ENCODE measurements at places on chromosomes 6 and 20. TPM values are rescaled to one million over a fixed set of nuclear protein-coding genes. Genes with fewer than 3 reads are reported as not detected.
A peak's percentile ranks its signal among the peaks of the same experiment; 100 is the strongest.

- H3K4me1 ChIP-seq, result peaks cover 17% of the 10 kb centered on the region
- H3K4me3 ChIP-seq, result no peak overlapping the region
- H3K36me3 ChIP-seq, result no peaks in the 10 kb centered on the region
- no peaks in the 10 kb centered on the region for H3K27me3 ChIP-seq
Observed at GRCh38 chr6:72669324-72669723, 47.5 kb downstream of the KCNQ5 start.

GRCh38 chr20:45279992-45280391 lies 25.6 kb upstream of the SLPI start:
- DNase-seq, result no peak
- peaks cover 35% of the 10 kb centered on the region for H3K27me3 ChIP-seq
- H3K27ac ChIP-seq, result no peak overlapping the region
- H3K36me3 ChIP-seq, result no peaks in the 10 kb centered on the region

GRCh38 chr6:11736601-11737000 lies 42.0 kb downstream of the ADTRP start:
- no peak overlapping the region for H3K27ac ChIP-seq
- H3K4me3 ChIP-seq, result no peak overlapping the region
- peaks cover 73% of the 10 kb centered on the region for H3K4me1 ChIP-seq
- H3K36me3 ChIP-seq, result peaks cover 8% of the 10 kb centered on the region
- no peak for DNase-seq
- H3K27me3 ChIP-seq, result no peaks in the 10 kb centered on the region

- H3K36me3 ChIP-seq, result no peaks in the 10 kb centered on the region
- peaks cover 8% of the 10 kb centered on the region for H3K27me3 ChIP-seq
- no peak for DNase-seq
- no peak overlapping the region for H3K4me3 ChIP-seq
Observed at GRCh38 chr6:98636941-98637340, 197.4 kb upstream of the POU3F2 start.

GRCh38 chr20:33709398-33709797 lies 10.7 kb downstream of the PXMP4 start:
- DNase-seq, result peak; percentile 9
- no peak overlapping the region for H3K4me3 ChIP-seq
- no peaks in the 10 kb centered on the region for H3K27me3 ChIP-seq
- peaks cover 3% of the 10 kb centered on the region for H3K36me3 ChIP-seq

DNA sequence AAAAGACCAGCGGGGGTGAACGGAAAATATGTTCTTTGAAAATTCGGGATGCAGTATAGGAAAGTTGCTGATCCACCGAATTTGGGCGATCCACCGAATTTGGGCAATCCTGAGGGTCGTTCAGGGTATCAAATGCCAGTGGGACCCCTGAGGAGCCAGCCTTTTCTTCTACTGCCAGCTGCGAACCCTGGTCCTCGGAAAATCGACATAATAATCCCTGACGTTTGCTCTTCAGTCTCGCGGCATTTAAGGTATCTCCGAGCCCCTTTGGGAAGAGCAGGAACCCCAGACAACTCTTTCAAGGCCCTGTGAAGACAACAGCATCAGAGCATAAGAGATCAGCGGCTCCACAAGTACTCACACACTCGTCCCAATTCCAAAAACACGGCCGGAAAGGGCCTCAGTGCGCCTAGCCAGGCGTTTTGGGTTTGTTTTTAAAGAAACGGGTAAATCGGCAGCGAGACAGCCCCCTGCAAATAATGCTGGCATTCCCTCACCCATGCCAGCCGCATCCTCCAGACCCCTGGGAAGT lies 1.0 kb downstream of the SIM1 start:
- peak overlapping the region; percentile 43 for H3K27ac ChIP-seq
- H3K27me3 ChIP-seq, result peaks cover 92% of the 10 kb centered on the region
- peaks cover 12% of the 10 kb centered on the region for H3K36me3 ChIP-seq
- DNase-seq, result no peak
- H3K4me3 ChIP-seq, result no peak overlapping the region

DNA sequence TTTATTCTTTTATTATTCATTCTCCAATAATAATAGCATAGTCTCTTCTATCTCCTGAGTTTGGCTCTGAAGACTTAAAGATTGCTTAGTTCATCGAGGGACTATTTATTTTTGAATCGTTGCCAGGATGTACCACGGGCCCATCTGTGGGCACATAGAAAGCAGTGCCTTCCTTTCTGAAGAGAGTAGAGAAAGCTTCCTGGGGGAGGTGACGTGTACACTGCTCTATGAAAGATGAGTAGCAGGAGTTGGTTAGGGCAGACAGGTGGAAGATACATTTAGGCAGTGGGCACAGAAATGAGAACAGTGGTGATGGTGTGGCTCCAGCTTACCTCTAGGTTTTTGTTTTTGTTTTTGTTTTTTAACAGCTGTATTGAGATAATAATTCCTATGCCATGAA lies 98.4 kb downstream of the CDKAL1 start:
- peaks cover 4% of the 10 kb centered on the region for H3K36me3 ChIP-seq
- no peak overlapping the region for H3K27ac ChIP-seq
- no peaks in the 10 kb centered on the region for H3K27me3 ChIP-seq
- no peak for DNase-seq
- H3K4me1 ChIP-seq, result peaks cover 33% of the 10 kb centered on the region

GRCh38 chr6:127297502-127298070 lies 30.9 kb downstream of the RNF146 start:
- no peak for DNase-seq
- H3K36me3 ChIP-seq, result peaks cover 1% of the 10 kb centered on the region
- peaks cover 19% of the 10 kb centered on the region for H3K4me1 ChIP-seq
- H3K4me3 ChIP-seq, result no peak overlapping the region
- no peak overlapping the region for H3K27ac ChIP-seq

DNA sequence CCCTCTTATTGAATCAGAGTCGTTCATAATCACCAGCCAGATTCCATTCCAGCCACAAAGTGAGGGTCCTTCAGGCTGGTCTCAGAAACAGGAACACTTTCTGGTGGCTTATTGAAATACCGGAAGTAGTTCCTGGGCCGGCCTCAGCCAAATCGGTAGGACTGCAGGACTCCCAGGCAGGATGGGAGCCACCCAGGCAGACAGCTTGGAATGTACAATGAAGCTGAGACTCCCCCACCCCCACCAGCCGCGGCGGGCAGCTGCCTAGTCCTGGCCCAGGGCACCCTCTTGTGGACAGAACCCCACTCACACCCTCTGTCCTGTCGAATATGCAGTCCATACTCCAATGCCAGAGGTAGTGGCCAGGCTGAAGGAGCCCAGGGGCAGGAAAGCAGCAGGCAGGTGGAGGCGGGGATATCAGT lies 43.8 kb downstream of the MDFI start:
- no peaks in the 10 kb centered on the region for H3K36me3 ChIP-seq
- no peaks in the 10 kb centered on the region for H3K27me3 ChIP-seq
- H3K4me3 ChIP-seq, result peak overlapping the region; percentile 87
- peak; percentile 83 for DNase-seq

DNA sequence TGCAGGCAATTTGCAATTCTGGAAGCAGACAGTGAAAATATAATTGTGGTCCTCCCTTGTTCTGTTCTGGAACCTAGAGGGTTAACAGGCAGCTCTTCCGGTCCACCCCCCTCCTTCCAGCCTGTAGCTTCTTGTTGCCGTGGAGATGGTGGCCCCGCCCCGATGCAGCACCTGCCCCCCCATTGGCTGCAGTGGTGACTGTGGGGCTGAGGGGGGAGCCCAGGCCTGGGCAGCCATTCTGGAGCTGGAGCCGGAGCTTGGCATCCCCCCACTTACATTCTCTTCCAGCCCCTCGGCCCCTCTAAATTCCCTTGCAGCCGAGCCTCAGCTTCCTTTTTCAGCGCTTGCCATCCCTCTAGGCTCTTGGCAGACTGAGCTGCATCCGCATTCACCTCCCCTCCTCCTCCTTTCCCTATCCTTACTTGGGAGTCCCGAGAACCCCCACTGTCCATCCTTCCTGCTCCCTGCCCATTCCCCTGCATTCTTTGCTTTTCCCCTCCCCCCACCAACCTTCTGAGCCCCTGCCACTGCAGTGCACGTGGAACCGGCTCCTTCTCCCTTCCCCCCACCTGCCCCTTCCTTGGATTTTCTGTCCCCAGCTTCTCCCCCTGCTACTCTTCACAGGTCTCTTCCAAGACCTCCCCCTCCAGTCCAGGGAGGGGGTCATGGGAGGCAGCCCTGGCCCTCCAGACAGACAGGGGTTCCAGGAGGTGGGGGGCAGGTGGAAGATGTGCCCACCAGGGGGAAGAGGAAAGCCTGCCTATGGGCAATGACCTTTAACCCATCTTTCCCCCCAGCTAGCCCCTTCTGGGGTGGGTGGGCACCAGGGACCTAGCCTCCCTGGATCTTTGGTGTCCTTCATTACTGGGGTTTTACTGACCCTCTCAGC lies 11.4 kb downstream of the SYNGAP1 start:
- DNase-seq, result peak; percentile 83
- peaks cover 68% of the 10 kb centered on the region for H3K4me1 ChIP-seq
- H3K27me3 ChIP-seq, result no peaks in the 10 kb centered on the region
- H3K27ac ChIP-seq, result no peak overlapping the region

- H3K27ac ChIP-seq, result no peak overlapping the region
- H3K4me3 ChIP-seq, result no peak overlapping the region
- no peaks in the 10 kb centered on the region for H3K27me3 ChIP-seq
- peaks cover 17% of the 10 kb centered on the region for H3K4me1 ChIP-seq
Observed at GRCh38 chr20:57656821-57657534, 36.8 kb upstream of the ZBP1 start.

DNA sequence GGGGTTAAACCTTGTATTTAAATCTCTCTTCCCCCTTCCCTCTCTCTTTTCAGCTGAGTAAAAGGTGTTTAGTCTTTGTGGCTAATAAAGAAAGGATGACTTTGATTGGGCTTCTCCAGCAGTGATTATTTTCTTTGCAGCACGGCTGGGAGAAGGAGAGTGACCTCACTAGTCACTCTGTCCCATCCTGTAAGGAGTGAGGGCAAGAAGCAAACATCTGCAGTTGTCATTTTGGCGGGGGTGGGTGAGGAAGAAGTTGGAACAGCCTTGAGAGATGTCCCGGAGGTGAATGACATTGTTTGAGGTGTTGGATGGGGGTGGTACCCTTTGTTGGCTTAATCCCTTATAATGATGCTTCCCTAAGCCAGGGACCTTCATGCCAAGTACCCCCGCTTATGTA lies 223.6 kb downstream of the EYA2 start:
- no peak for DNase-seq
- no peaks in the 10 kb centered on the region for H3K4me1 ChIP-seq

- no peaks in the 10 kb centered on the region for H3K27me3 ChIP-seq
- DNase-seq, result no peak
- no peak overlapping the region for H3K4me3 ChIP-seq
- H3K36me3 ChIP-seq, result no peaks in the 10 kb centered on the region
Observed at GRCh38 chr6:43800298-43800623, 30.2 kb downstream of the VEGFA start.

DNA sequence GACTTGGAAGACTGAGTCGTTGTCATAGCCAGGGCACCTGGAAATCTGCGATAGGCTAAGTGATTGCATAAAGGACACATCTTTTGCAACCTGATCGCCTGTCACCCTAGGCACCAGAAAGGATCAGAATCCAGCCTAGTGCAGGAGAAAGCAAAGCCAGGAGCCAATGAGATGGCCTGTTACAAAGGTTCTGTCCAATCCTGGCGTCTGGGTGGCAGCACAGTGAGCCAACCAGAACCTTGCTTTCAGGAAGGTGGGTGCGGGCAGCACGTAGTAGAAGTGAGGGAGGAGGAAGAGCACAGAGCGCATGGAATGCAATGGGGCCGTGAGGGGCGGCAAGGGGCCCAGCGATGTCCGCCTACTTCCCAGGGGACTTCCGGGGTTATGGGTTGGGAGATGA lies 120.4 kb upstream of the GGTLC1 start:
- peak overlapping the region; percentile 16 for H3K27ac ChIP-seq
- H3K36me3 ChIP-seq, result no peaks in the 10 kb centered on the region
- peak overlapping the region; percentile 52 for H3K4me3 ChIP-seq
- H3K27me3 ChIP-seq, result no peaks in the 10 kb centered on the region
- peaks cover 5% of the 10 kb centered on the region for H3K4me1 ChIP-seq
- no peak for DNase-seq

DNA sequence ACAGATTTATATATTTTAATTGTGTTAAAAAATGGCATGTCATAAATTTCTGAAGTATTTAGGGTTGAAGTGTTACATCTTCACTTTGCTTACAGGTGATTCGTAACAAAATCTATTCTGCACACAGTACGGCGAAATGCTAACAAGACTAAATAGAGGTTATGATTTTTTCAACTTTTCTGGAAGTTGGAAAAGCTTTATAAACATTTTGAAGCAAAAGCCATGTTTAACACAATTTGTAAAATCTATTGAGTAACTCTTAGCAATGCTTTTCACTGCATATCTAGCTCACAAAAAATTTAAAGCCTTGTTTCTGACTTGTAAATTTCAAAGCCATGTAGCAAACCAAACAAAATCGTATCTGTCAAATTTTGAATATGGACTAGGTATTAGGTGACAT lies 3.3 kb downstream of the STX16 start:
- DNase-seq, result no peak
- no peaks in the 10 kb centered on the region for H3K27me3 ChIP-seq
- peaks cover 13% of the 10 kb centered on the region for H3K36me3 ChIP-seq
- peak overlapping the region; percentile 49 for H3K4me3 ChIP-seq
- peaks cover 58% of the 10 kb centered on the region for H3K4me1 ChIP-seq

GRCh38 chr6:27297857-27298730 lies 14.0 kb downstream of the POM121L2 start:
- peaks cover 98% of the 10 kb centered on the region for H3K27me3 ChIP-seq
- peak overlapping the region; percentile 9 for H3K4me3 ChIP-seq
- H3K36me3 ChIP-seq, result peaks cover 18% of the 10 kb centered on the region
- peaks cover 31% of the 10 kb centered on the region for H3K4me1 ChIP-seq
- no peak for DNase-seq
- H3K27ac ChIP-seq, result peak overlapping the region; percentile 8

GRCh38 chr6:100260584-100260983 lies 204.1 kb downstream of the SIM1 start:
- H3K4me1 ChIP-seq, result peaks cover 6% of the 10 kb centered on the region
- DNase-seq, result no peak
- peaks cover 6% of the 10 kb centered on the region for H3K27me3 ChIP-seq
- H3K27ac ChIP-seq, result no peak overlapping the region
- no peak overlapping the region for H3K4me3 ChIP-seq

GRCh38 chr6:128156321-128157111 lies 255.7 kb upstream of the THEMIS start:
- no peak overlapping the region for H3K27ac ChIP-seq
- no peaks in the 10 kb centered on the region for H3K27me3 ChIP-seq
- no peak for DNase-seq
- no peaks in the 10 kb centered on the region for H3K4me1 ChIP-seq
- H3K4me3 ChIP-seq, result no peak overlapping the region

The SPATA25 gene
- 0.90 TPM for total RNA-seq

The BPIFB2 gene
- not detected for total RNA-seq

The RNF144B gene
- total RNA-seq, result 11.9 TPM

The GSTA3 gene
- total RNA-seq, result not detected

The CLDN20 gene
- not detected for total RNA-seq

The RIMS4 gene
- total RNA-seq, result 0.07 TPM

The TREML1 gene
- total RNA-seq, result not detected

Data from activated T-cell treated with anti-CD3 and anti-CD28 coated beads, Interleukin-2, amount 50 U/mL, for 72 hours (primary cell).